ENCODE measurements at places on chromosomes 4 and X. TPM values are rescaled to one million over a fixed set of nuclear protein-coding genes. Genes with fewer than 3 reads are reported as not detected.

DNA sequence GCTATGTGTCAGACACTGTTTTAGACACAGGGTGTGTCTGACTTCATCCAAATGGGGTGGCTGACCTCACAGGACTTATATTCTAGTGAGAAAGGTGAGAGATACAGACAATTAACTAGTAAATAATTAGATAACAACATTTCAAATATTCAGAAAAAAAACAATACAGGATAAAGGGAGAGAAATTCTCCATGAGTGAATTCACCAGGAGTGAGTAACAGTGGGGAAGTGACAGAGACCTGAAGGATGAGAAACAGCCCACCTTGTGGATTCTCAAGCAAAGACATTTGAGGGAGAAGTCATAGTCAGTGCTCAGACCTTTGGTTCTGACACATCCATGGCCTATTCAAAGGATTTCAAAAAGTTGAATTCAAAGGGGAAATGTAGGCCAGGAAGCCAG lies 627.9 kb downstream of the IQCM start:
- DNase-seq = no peak

Gene HEPH
- total RNA-seq = 11.8 TPM

Gene MAGEA12
- not detected for total RNA-seq

Gene DMRTC1B
- total RNA-seq = not detected

GRCh38 chrX:132463411-132463810 lies 25.4 kb downstream of the MBNL3 start:
- DNase-seq = no peak

- DNase-seq = no peak
These were observed 25.6 kb downstream of the SLC16A2 start for GRCh38 chrX:74446876-74447275.

Gene AIMP1
- total RNA-seq = 36.6 TPM

- DNase-seq = no peak
These were observed 140.6 kb upstream of the SCML1 start for GRCh38 chrX:17596546-17597205.

Gene GAGE12J
- total RNA-seq = not detected

Gene HPSE
- total RNA-seq = 1.3 TPM

- peak; percentile 65 for DNase-seq
These were observed 531 bp downstream of the ZNF141 start for GRCh38 chr4:337932-338758.

DNA sequence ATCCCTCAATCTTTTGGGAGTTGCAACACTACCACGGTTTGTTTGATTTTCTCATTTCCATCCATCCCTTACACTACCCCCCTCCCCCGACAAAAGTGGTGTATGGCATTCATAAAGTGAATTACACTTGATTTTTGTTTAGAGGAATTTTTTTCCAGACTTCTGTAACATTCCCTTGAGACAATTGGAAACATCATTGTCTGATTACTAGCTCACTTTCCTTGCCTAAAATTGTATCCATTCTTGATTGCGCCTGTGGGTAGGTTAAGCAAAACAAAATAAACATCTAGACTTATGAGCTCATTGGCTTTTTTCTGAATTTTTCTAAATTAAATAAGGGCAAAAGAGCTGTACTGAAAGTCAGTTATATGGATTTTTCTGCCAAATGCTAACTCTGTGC lies 3.5 kb downstream of the GPC3 start:
- DNase-seq = no peak

GRCh38 chr4:112510291-112511092 lies 5.5 kb downstream of the NEUROG2 start:
- no peak for DNase-seq

DNA sequence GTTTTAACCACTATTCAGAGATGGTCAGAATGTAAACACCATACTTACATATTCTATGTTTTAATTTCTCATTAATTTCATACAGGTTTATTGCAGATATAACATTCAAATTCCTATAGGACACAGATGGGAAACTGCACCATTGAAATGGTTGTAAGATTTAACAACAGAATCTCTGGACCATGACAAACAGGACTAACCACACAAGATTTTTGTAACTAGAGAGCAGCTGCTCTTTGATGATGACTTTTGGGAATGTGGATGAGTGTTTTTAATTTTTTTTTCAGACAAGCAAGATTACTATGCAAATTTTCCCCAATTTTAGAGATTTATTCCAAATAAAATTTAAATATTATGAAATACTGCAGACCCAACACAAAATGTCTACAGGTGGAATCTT lies 610.2 kb downstream of the PCDH18 start:
- no peak for DNase-seq

DNA sequence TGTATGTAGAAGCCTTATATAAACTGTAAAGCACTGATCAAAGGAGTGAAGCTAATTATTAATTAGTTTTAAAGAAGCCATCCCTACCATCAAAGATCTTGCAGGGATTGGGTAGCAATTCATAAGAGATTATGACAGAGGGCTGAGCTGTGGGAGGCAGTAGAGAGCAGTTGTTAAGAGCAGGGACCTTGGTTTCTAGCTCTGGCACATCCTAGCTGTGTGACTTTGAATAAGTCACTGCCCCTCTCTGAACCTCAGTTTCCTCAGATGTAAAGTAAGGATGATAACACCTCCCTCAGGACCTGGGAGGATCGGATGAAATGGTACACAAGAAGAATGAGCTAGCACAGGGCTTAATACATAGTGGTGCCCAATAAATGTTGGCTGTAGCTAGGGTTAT lies 45.4 kb downstream of the APLN start:
- no peak for DNase-seq

DNA sequence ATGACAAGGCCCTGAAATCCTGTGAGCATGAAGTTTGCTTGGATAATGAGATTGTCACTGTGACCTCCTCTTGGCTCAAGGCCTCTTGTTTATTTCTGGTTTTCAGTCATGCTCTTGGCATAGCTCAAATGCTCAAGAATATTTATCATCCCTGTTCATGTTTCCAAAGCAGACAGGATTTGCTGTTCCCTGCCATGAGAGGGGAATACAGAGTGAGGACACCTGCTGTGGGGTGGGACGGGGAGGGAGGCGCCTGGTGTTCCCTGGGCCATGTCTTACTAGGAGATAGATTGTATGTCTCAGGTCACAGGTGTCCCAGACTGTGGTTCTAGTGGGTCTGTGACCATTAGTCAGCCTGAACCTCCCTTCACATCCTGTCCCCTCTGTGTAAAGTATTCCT lies 34.9 kb upstream of the SH3RF1 start:
- DNase-seq = no peak
